ENCODE measurements at places on chromosomes 11 and 22. TPM values are rescaled to one million over a fixed set of nuclear protein-coding genes. Genes with fewer than 3 reads are reported as not detected.

DNA sequence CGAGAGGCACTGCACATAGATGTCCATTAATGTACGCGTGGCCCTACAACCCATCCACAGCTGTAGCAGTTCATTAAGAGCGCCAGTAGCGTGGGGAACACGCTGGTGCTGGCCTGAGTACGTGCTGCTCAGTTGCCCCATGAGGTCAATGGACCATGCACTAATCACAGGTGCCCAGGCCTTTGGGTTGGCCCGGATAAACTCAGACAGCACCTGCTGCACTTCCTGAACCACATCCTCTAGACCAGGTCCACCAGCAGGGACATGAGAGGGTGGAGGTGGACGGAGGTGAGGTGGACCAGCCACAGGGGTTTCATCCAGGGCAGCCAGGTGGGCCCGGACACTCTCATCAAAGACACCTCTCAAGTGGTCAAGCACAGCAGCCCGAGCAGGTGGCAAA is 3.1 kb upstream of the GANAB start:
- DNase-seq = no peak

GRCh38 chr22:46033256-46034200 is 56.6 kb upstream of the WNT7B start:
- DNase-seq = no peak

GRCh38 chr11:129804012-129804411 is 11.6 kb upstream of the TMEM45B start:
- DNase-seq = no peak

GRCh38 chr11:1055109-1055703 is 18.7 kb upstream of the MUC6 start:
- DNase-seq = no peak

DNA sequence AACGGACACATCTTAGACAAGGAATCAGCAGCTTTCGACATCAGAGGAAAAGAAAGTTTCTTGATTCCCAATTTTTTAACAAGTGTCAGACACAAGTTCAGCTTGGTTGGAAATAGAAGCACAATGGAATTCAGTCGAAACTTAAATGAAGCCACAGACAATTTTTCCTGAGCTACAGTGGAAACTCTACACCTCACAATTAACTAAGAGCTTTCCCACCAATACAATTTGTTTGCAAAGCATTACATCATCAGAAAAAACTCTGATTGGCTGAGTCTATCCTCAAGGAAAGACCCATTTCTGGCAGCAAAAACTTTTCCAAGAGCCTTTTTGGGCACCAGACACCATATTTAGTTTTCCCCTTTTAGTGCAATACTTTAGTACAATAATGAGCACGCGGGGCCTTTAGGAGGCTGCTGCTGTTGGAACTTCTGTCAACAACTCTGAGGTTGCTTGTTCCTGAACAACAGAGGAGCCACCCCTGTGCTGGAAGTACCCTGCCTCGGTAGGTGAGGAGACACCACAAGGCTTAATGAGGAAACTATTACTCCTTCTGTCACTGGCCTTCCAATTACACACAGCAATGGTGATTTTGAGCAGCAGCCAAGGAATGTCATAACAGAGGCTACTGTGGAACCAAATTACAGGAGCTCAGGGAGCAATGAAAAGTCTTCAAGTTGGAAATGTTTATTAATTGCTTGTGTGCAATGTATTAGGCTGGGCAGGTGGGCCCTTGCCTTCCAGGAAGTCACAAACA is 61.9 kb upstream of the BARX2 start:
- DNase-seq = no peak

GRCh38 chr11:9600644-9601036 is 27.2 kb downstream of the WEE1 start:
- no peak for DNase-seq

GRCh38 chr22:37345863-37346504 is 63.7 kb downstream of the CYTH4 start:
- DNase-seq = peak; percentile 41

MS4A4E gene
- 0.90 TPM for total RNA-seq

CD248 gene
- 28.7 TPM for total RNA-seq
